ENCODE measurements at places on chromosomes 4 and X. TPM values are rescaled to one million over a fixed set of nuclear protein-coding genes. Genes with fewer than 3 reads are reported as not detected.

Gene IL15
- 7.3 TPM for total RNA-seq

Gene RAP1GDS1
- total RNA-seq, result 33.5 TPM

Gene SORBS2
- 3.7 TPM for total RNA-seq

Gene FAM13A
- total RNA-seq, result 4.9 TPM

Gene PAGE1
- total RNA-seq, result not detected
